Left colon (tissue), 2 donors: ENCODE measurements at places on chromosomes 6 and 20. TPM values are rescaled to one million over a fixed set of nuclear protein-coding genes. Genes with fewer than 3 reads are reported as not detected.

HLA-DRB5 gene
- total RNA-seq: 121 TPM

SMOC2 gene
- 14.4 TPM for total RNA-seq

SSTR4 gene
- total RNA-seq: not detected

BFSP1 gene
- total RNA-seq: 0.20 TPM

TPX2 gene
- 7.4 TPM for total RNA-seq

CAP2 gene
- total RNA-seq: 3.4 TPM

SLC17A2 gene
- total RNA-seq: not detected

- DNase-seq: no peak
These were observed 23.8 kb upstream of the PLEKHG1 start for GRCh38 chr6:150575836-150576235.

DNA sequence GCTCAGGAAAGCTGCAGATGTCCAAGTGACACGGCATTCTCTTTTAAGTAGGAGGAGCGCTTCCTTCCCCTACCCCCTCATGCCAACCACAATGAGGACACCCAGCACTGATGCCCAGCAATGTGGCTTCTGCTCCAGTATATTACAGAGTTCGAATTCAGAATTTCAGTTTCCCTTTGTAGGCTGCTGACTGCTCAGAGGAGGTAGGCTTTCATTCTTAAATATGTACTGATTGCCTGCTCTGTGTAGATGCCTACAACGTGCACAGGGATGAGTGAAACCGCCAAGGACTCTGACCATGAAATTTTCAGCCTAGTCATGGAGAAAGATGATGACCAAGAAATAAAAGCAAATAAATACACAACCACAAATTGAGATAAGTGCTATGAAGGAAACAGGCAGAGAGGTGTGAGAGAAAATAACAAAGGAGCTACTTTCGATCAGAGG, 50.9 kb upstream of the TNFAIP3 start:
- DNase-seq: no peak

- DNase-seq: no peak
These were observed 49.7 kb downstream of the NOL4L start for GRCh38 chr20:32535316-32535952.

GRCh38 chr6:113356139-113356538, 501.0 kb upstream of the MARCKS start:
- DNase-seq: no peak

- DNase-seq: no peak
These were observed 591.5 kb upstream of the ID4 start for GRCh38 chr6:19245656-19246055.

DNA sequence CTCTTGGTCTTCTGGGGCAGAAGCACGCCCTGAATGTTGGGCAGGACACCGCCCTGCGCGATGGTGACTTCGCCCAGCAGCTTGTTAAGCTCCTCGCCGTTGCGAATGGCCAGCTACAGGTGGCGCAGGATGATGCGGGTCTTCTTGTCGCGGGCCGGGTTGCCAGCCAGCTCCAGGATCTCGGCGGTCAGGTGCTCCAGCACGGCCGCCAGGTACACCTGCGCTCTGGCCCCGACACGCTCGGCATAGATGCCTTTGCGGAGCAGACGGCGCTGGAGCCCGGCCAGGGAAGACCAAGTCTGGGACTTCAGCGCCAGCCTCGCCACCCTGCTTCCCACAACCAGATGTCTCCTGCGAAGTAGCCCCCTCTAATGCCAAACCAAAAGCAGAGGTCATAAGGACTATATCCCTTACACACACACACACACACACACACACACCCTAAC, 8.0 kb upstream of the SLC17A3 start:
- no peak for DNase-seq

DNA sequence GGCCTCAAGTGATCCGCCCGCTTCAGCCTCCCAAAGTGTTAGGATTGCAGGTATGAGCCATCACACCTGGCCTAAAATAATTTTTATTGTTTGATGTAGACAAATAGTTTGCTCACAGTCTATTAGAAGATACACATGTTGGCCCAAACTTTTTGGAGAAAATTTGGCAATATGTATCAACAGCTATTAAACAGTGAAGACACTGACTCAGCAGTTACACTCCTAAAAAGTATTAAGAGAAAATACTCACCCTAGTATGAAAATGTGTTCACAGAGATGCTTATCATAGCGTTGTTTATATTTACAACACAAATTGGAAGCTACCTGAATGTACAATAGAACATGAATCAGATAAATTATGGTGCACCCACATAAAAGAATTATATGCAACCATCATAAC, 173.1 kb downstream of the WDR27 start:
- DNase-seq: no peak

GRCh38 chr6:136979206-136979605, 57.1 kb downstream of the SLC35D3 start:
- no peak for DNase-seq

DNA sequence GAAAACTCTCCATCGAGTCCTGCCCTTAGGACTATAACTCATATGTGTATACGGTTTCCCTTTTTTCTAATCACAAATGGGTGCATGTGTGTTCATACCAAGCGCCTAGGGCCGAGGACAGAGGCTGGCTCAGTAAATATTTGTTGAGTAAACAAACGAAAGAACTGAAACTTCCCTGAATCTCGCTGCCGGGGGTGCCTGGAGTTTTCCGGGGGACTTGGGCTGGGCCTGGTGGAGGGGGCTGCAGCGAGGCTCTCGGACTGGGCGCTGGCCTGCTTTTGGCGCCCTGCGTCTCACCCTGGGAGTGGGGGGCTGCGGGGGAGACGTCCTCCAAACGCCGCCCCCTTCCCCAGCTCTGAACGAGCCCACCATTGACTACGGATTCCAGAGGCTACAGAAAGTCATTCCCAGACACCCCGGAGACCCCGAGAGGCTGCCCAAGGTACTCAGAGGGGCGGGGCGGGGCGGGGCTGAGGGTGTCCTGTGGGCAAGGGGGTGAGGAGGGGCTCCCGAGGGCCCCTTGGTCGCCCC, 49.0 kb downstream of the CPXM1 start:
- DNase-seq: no peak

DNA sequence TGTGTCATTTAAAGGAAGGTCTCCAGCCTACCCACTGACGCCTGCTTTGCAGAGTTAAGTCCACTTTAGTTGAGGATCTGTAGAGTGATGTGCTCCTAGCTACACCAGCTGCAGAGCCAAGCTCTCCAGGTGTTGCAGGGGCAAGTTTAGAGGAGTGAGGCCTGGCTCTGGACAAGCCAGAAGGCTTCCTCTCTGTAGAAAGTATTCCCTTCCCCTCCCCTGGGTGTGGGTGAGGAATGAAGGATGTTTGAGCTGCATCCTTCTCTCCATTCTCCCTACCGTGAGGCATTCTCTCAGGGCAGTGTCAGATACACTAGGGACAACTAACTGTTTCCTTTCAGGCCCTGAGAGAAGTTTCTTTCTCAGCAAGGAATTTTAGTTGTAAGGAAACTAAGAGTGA, 66.5 kb downstream of the ELOVL5 start:
- no peak for DNase-seq

DNA sequence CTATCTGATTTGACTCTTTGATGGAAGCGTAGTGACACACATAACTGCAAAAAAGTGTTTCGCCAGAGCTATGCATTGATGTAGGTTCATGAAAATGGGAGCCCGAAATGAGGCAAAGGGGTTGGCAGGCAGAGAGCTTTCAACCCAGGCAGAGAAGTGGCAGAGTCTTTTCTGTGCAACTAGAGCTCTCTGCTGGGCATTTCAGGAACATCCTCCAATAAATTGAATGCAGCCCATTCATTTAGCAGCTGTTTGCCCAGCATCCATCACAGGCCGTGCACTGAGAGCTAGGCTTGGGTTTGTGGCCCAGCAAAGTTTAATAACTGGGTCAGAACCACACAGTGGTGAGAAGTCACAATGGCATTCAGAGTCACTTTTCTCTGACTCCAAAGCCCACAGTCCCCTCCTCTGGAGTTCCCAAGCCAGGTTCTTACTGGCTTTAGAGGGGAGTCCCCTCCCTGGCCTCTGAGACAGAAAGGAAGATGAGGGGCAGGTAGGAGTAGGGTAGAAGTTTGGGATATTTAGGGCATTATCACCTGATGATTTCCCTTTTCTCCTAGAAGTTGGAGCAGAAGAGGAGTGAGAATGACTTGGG, 31.8 kb upstream of the ELMO2 start:
- no peak for DNase-seq

GRCh38 chr6:105990151-105990550, 96.0 kb upstream of the PRDM1 start:
- DNase-seq: no peak

DNA sequence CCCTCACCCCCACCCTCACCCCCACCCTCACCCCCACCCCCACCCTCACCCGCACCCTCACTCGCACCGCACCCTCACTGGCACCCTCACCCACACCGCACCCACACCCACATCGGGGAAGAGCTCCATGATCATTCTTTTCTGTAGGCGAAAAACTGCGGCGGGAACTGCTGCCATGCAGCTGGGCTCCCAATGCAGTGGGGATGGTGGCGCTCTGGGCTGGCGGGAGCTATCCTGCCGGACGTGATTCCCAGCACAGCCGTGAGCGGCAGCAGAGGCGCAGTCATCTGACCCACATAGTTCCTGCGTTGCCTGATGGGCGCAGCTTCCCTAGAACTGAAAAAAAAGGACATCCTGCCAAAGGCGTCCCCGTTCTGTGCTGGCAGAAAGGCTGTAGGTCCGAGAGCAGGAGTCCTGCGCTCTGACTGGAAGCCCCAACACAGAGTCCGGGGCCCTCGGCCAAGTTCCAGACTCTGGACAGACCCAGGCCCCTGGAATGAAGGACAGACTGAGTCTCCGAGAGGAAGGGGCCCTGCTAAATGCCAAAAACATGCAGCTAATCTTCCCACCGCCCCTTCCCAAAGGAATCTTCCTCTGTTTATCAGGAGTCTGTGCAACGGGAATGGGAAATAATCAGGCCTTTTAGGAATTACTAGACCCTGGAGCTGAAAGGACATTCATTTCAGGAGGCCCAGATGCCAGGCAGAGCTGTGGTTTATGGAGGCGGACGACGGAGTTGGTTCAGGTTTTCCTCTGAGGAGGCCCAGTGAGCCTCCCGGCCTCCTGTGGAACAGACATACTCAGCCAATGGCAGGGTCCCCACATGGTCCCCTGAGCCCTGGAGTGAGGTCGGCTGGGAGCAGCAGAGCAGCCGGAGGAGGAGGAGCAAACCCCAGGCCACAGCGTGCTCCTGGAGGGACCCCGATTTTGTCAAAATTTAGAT, 14.1 kb upstream of the TCFL5 start:
- peak; percentile 71 for DNase-seq

- peak; percentile 66 for DNase-seq
These were observed 40.9 kb upstream of the CDH22 start for GRCh38 chr20:46349035-46349741.

- no peak for DNase-seq
These were observed 51.4 kb downstream of the NPEPL1 start for GRCh38 chr20:58743929-58744534.

DNA sequence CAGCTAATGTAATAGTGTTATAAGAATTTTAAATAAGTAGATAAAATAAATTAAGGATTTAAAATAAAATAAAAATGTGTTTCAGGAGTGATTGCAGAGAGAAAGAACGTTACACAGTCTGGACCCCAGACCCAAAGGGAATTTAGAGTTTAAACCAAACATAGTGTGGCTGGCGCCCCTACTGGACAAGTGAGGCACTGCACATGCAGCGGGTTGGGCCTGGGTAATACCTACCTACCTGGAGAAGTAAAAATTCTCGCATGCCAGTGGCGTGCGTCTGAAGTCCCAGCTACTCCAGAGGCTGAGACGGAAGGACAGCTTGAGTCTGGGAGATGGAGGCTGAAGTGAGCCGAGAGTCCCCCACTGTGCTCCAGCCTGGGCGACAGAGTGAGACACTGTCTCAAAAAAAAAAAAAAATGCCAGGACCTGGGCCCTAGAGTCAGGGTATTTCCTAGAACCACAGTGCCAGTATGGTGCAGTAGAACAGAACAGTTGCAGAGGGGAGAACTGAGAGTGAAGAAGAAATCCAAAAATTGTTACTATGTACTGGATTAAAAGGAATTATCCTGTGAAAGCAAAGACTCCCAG, 71.4 kb upstream of the TCF21 start:
- DNase-seq: peak; percentile 29

DNA sequence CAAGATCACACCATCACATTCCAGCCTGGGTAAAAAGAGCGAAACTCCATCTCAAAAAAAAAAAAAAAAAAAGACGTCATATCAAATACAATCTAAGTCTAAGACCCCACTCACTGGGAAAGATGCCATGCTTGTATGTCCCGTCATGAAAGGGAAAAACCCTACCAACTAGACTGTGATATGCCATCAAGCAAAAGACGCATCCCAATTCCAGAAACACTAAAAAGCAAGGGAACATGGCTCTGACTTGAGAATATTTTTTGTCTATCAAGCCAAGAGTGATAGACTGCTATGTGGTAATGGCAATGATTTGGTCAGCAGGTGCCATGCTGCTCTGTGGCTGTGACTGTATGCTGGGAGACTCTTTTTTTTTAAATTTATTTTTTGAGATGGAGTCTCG, 23.0 kb downstream of the LAMA5 start:
- DNase-seq: no peak

DNA sequence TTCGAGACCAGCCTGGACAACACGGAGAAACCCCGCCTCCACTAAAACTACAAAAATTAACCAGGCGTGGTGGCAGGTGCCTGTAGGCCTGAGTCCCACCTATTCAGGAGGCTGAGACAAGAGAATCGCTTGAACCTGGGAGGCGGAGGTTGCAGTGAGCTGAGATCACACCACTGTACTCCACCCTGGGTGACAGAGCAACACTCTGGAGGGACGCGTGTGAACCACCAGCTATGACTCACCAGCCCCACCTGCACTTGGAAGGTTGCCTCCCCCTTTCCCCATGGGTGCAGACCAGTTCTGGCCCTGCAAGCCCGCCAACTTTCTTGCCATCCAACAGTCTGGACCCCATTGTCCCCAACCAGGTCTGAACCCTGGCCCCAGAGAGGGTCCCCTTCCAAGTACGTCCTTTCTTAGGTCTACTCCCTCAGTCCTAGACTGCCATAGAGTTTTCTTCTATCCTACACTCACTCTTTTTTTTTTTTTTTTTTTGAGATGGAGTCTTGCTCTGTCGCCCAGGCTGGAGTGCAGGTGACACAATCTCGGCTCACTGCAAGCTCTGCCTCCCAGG, 29.2 kb downstream of the ATP9A start:
- no peak for DNase-seq

DNA sequence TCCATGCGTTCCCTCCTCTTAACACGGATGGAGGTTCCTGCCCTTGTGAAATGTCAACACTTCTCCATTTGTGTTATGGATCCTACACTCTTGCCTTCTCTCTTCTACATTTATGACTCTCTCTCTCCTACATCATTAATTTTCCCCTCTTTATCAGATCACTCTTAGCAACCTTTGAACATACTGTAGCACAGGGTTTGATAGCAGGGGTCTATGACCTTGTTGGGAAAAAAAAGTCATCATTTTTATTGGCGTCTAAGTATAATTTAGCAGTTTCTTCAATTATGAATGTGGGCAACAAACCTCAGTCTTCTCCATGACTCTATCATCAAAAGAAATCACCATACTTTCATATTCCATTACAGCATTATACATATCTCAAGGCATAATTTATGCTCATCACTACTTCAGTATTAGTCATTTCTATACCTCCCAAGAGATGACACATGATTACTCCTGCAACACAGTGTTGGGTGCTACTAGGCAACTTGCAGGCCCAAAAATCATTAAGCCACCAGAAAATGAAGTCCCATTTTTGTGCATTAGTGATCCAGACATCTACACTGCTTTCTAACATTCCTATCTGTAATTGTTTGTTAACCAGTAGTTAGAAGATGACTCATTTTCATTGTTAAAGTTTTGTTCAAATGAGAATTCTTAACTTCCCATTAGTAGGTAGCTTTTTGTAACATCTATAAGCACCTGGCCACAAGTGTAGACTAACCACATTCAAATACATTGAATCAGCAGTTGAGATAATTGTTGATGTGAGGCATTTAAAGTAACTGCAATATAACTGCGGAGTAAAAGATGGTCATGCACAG, 9.5 kb downstream of the CYP39A1 start:
- no peak for DNase-seq

GRCh38 chr6:48552905-48553304, 441.9 kb upstream of the PTCHD4 start:
- DNase-seq: no peak
